ENCODE measurements at places on chromosomes 13 and 19.

GRCh38 chr19:12162513-12162881 lies 399 bp upstream of the ZNF136 start:
- no peak for DNase-seq

GRCh38 chr13:96294930-96295881 lies 205.3 kb downstream of the HS6ST3 start:
- DNase-seq = no peak

DNA sequence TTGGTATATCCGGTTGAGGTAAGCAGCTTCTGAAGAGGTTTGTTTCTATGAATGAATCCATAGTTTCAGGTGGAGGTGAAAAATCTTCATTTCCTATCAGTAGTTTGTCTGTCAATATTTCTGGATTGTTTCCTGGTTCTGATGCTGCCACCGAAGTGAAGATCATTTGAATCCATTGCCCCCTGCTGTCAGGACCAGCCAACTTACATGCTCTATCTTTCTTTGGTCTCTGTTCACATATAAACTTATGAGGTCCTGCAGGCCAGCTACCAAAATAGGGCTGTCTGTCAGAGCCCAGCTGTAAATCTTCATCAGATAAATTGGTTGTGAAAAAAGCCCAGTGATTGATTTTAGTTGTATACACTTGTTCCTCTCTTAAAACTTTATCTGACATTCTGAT lies 15.2 kb upstream of the N4BP2L1 start:
- no peak for DNase-seq

- no peak for DNase-seq
Measured at GRCh38 chr13:28320884-28321574, 173.9 kb downstream of the FLT1 start.

DNA sequence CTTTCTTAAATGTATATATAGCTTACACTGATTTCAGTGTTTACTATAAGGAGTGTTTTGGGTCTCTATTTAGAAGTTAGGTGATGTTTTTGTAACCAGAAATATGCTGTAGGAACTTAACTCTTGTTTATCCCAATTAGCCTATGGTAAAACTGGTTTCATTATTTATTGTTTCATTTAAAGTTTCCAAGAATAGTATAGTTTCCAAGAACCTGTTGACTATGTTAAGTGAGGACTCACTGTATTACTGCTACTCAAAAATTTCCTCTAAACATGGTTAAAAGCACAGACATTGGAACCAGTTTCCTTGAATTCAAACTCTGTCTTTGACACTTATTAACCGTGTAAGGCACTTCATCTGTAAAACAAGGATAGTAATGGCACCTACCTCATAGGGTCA lies 187.4 kb downstream of the RGCC start:
- DNase-seq = no peak

GRCh38 chr19:14150041-14150769 lies 13.8 kb upstream of the ASF1B start:
- no peak for DNase-seq

GRCh38 chr13:114057166-114058050 lies 75.0 kb downstream of the RASA3 start:
- no peak for DNase-seq

GRCh38 chr19:708154-709143 lies at the start of gene PALM:
Gene PALM (plus strand): TSS chr19:708935. CDS start chr19:709147, 212 bp downstream.
- DNase-seq = no peak

DNA sequence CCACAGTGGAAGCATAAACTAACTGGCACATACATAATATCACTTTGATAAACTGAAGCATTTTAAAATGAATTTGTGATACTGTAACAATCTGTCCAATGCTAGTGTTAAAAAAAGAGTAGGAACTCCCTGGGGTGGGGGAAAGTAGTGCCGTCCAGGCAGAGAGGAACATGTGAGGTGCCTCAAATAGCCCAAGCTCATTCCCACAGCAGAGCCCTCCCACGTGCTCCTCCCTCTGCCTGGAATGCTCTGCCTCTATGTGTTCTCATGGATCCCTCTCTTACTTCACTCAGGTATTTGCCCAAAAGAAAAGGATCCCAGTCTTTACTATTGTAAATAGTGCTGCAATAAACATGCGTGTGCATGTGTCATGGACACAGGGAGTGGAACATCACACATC lies 188.1 kb downstream of the NHLRC3 start:
- no peak for DNase-seq

DNA sequence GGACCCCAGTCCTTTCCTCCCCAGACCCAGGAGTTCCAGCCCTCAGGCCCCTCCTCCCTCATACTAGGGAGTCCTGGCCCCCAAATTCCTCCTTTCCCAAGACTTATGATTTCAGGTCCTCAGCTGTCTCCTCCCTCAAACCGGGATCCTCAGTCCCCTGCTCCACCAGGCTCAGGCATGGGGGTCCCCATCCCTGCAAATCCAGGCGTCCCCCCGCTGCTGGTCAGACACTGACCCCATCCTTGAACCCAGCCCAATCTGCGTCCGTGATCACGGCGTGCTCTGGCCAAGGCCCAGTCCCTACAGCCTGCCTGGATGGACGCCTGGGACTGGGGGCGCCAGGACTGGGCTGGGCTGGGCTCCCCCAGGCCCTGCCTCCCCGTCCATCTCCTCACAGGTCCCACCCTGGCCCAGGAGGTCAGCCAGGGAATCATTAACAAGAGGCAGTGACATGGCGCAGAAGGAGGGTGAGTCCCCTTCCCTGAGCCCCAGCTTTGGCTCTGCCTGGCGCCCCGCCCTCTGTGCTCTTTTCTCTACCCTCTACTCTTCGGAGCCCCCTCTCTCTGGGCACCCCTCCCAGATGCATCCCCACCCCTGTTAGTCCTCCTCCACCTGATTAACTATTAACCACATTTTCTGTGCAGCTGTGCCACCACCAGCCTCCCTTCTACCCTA lies 672 bp downstream of the HPN start:
- no peak for DNase-seq

- DNase-seq = peak; percentile 99
Measured at GRCh38 chr19:49487277-49488045, at the start of gene RPL13A. Gene RPL13A (plus strand): TSS chr19:49487608. CDS start chr19:49487630, 22 bp downstream.

GRCh38 chr13:44158098-44158521 lies 215.5 kb upstream of the SERP2 start:
- DNase-seq = no peak

DNA sequence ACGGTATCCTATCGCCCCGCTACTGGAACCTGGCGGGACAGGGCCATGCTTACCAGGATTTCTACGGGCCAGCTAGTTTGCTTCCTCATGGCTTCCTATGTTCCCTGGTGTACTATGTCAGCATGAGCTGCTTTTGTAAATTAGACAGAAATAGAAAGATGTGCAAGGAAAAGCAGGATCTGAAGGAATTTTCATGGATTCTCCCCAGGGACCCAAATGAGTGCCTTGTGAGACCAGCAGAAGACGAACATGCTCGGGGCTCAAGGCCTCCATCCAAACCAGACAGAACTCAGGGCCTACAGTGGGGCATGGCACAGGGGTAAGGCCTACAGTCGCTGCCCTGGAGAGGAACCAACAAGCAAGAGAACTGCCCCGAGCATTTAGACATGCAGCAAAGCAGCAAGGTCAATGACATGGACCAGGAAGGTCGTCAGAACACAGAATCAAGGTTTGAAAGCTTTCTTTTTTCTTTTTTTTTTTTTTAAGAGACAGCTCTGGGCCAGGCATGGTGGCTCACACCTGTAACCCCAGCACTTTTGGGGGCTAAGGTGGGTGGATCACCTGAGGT lies 17.3 kb downstream of the EPS15L1 start:
- DNase-seq = no peak

DNA sequence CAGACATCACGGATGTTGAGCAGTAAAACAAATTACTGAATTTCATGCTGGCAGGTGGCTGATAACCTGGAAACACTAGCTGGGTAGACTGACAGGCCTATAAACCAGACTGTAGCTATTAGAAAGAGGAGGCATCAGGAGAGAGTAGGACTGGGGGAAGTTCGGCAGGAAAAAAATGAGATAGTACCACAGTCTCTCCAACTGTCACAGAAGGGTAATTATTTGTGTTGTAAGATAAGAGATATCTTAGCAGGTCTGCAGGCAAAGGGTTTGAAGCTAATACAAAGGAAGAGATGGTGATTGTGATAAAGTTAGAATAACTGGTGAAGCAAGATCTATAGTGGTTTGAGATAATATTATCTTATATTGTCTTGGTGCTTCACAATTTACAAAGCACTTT lies 41.7 kb downstream of the MIPEP start:
- DNase-seq = peak; percentile 45

- DNase-seq = no peak
Measured at GRCh38 chr19:39328046-39328705, 7.5 kb upstream of the LRFN1 start.

DNA sequence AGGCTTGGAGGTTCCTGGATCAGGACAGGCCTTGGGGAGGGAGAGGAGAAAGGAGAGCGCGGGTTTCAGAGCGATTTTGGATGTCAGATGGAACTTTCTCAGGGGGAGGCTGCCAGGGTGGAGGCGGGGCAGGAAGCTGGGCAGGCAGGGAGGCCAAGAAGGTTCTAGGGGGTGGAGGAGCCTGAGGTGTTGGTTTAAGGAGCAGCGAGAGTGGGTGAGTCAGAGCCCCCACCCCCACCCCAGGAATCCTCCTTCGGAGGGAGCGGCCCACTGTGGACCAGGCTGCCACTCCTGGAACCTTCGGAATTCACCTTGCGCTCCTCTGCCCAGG lies 15.9 kb upstream of the NOP53 start:
- DNase-seq = no peak

DNA sequence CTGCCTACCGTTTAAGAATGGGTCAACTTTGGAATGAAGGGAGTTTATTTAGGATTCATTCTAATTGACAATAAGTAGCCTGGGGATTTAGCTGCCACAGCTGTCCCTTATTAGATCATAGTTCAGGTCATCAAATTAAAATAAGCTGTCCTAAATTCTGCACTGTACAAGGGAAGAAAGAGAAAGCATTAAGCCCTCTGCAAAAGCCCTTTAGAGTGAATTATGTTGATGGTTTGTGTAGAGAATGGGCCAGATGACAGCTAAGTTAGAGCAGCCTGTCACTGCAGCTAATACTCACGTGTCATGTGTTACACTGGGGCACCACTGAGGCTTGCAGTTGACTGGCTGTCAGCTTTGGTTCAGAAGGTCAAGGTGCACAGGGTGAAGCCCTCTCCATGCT lies 737.1 kb upstream of the SLC10A2 start:
- no peak for DNase-seq

DNA sequence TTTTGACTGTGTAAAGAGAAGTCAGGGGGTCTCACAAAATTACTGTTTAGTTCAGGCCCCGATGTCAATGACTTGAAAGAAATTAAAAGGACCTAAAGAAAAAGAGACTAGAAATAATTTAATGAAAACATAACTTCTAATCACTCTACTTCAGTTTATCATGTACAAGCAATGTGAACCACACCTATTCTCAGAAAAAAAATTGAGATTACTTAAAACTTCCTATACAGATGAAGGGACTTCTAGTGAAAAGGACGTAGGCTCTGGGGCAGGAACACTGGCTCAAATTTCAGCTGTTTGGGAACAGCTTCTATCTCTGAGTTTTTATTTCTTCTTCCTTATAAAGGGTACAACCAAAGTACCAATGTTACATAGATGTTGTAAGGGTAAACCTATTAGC lies 38.0 kb downstream of the TPT1 start:
- DNase-seq = no peak

DNA sequence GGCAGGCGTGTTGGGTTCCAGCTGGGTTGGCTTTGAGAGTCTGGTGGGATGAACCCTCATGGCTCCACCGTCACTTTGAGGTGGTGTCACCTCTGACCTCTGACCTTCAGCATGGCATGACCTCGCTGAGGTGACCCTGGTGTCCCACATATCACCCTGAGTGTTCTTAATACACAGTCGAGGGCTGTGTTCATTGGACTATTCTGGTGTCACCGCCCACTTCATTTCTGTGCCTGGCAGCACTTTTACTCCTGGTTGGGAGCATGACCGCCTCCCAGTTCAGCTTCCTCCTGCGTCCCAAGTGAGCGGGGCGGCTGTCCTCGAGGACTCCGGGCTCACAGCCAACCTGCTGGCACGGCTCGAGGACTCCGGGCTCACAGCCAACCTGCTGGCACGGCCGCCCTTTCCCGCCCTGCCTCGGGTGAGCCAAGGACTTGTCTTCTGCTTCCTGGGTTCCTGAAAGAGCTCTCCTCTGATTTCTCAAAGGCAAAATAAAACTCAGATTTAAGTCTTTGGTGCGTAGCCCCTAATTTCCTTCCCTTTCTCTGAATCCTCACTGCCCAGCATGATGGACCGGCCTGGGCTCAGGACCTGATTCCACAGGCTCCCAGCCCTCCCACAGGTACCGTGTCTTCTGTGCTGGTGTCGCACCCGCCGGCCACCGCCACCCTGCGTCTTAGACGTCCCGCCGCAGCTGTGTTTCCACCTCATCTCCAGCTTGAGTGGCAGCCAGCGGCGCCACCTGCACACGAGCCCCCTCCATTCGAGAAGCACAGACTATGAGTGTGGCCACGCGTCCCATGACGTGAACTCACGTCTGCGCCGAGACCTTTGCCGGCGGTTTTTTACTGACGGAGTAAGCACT lies 10.4 kb downstream of the ATP4B start:
- no peak for DNase-seq

- DNase-seq = no peak
Measured at GRCh38 chr13:113324398-113324797, 27.4 kb downstream of the LAMP1 start.

GRCh38 chr13:30870049-30870884 lies 35.8 kb upstream of the MEDAG start:
- peak; percentile 60 for DNase-seq

DNA sequence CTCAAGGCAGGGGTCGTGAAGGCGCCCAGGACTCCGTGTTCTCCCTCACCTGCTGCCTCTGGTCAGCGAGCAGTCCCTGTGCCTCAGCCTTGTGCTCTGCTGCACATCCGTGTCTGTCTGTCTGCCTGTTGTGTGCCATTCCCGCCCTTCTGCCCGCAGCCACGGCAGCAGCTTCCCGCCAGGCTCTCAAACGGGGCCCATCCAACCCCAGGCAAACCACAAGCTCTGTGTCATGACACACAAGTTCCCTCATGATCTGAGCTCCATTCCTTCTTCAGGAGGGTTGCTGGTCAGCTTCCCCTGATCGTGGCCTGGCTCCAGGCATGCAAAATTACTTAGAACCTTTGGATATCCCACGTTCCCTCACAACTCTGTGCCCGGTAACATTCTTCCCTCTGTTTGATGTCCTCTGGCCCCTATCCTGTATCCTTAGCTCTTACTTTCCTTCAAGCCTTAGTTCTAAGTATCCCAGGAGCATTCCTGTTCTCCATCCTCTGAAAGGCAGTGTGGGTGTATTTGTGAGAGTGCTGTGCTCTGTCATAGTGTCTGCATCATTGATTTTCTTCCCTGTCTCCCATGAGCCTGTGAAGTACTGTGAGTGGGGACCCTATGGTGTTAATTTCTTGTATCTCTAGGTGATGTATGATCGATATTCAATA lies 3.2 kb downstream of the GPR183 start:
- DNase-seq = no peak

DNA sequence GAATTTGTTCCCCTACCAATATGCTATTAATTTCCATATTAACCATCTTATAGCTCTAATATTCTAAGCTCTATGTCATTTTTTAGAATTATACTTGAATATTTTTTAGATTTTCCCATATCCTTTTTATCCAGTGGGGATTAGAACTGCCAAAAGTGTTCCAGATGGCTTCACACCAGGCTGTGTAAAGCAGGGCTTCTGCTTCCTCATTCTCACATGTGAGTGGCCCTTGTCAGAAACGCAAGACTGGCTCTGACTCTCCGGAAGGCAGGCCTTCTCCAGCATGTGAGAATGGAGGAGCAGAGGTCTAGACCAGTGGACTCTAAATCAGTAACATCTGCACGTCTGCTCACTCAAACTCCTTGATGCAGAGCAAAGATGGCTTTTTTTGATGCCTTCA lies 650.1 kb downstream of the FGF9 start:
- no peak for DNase-seq

Measured in Jurkat, Clone E6-1 (cell line).